ENCODE measurements at places on chromosomes 5 and 9.
A peak's percentile ranks its signal among the peaks of the same experiment; 100 is the strongest.

DNA sequence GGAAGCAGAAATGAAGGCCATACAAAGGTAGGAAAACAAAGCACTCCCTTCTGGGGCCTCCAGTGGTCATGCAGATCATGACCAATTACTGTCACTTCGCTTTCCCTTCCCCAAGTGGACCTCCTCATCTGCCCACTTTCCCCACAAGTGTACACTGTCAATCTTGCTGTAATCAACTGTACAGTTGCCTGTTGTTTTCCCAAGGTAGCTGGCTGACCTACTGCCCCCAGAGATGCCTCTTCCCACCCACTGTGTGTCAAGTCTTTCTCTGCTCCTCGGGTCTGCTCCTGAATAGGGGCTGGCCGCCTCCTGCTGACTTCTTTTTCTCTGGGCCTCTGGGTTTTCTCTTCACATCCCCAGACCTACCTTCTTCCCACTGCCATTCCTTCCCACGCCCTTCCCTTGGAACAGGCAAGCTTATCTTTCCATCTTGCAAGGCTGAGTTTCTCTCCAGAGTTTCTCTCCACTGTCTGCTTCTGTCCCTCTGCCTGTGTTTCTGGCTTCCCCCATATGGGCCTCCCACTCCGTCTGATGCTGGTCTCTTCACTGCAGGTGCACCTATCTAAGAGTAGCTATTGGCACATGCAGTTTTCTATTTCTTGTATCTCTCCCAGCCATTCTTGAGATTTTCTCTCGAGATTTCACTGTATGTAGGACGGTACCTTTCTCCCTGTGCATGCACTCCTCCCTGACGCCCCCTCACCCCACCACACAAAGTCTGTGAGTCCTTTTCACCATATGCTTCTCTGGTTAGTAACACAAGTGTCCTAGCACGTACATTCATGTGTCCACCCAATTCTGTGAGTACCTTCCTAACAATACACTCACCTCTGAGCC is 2.4 kb downstream of the ELL2 start:
- no peak for DNase-seq

- DNase-seq, result no peak
Measured at GRCh38 chr5:39059064-39059463, 15.1 kb downstream of the RICTOR start.

DNA sequence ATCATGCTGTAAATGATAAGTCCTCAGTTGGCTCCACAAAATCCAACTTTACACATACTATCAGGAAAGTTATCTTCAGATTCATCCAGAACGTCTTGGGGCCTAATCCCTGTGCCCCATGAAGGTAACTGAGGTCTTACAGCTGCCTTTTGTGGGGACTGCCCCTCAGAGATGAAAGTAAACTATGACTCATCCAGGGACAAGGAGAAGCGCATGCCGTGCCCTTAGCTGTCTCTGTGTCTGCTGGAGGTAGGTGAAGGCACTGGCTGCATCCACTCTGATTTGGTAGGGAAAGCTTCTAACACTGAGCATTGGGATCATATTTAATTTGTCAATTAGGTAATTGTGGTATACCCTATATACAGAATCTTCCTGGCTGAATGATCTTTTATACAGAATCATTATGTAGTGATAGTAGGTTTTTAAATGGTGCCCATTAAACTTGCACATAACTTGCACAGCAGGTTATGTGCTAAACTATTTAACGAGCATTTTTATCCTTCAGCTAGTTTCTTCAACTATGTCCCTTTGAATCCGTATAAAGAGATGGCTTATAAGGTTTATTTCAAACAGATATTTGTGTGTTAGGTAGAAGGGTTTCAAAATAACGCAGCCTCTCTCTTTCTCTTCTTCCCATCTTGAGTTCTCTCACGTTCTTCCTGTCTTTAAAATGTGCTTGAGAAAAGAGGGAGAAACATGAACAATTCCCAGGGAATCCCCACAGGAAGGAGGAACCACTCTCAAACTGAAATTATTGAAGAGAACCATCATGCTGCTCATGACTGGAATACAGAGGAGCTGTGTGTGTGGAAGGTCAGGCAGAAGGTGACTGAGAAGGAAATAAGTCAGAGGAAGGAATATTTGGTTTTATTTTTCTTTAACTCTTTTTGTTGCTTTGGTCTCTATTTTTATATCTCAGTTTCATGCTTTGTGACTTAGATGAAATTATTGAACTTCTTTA is 250.9 kb downstream of the CD180 start:
- no peak for DNase-seq

DNA sequence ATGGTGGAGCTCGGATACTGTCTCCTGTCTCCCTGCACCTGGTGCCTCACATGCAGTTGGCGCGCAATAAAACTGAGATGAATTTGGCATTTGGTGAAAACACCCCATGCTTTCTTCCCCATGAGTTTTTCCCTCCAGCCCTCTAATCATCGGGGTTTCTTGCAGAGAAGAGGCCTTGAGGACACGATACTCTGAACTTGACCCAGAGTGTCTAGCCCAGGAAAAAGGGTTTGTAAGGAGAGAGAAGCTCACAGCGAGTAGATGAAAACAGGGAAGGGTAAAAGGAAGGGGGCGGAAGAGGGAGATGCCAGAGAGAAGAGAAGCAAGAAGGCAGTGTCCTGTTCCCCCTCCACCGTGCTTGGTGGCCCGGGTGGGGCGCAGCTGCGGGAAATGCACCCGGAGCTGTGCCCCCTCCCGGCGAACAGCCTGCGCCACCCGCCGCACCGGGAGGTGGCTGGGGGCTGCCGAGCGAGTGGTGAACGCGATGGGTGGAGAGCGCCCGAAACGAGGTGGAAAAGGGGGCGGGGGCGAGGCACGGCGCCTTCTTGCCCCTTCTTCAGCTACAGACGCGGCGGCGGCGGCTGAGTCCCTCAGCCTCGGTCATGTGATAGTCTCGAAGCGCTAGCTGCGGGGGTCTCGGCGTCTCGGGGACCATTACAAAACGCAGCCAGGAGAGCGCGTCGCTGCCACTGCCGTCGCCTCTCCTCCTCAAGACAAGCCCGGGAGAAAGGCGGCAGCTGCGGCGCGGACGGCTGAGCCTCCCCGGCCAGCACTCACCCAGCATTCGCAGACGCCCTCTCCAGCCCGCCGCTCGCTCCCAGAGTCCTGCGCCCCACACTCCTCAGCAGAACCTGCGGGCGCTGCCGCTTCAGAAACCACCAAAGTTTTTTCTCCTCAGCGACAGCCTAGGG is 1.1 kb upstream of the FOXB2 start:
- peak; percentile 47 for DNase-seq

- no peak for DNase-seq
Measured at GRCh38 chr5:121988488-121988887, 26.7 kb downstream of the SRFBP1 start.

GRCh38 chr5:90169078-90169477 is 240.5 kb downstream of the CETN3 start:
- DNase-seq, result no peak

DNA sequence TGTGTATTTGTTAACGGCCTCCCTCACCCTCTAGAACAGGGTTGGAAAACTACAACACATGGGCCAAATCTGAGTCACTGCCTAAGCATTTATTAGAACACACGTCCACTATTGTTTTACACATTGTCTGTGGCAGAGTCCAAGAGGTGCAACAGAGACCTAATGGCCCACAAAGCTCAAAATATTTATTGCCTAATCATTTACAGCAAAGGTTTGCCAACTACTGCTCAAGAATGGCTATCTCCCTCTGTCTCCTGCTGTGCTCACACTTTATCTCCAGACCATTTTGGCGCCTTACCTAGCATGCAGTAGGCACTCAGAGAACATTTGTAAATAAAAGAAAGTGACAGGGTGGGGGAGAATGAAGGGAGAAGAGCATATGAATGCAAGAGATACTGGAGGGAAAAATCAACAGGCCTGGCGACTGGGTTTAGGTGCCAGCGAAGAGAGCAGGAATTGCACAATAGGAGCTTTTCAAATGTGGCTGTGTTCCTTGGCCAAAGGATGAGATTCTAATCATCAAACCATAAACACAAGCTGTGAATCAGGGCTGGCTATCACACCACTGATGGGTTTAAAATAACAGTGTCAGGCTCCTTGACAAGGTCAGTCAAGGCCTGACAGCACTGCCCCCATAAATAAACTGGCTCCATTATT is 80.3 kb downstream of the EPB41L4A start:
- DNase-seq, result no peak

- DNase-seq, result no peak
Measured at GRCh38 chr9:93134740-93135444, 841 bp upstream of the NINJ1 start.

DNA sequence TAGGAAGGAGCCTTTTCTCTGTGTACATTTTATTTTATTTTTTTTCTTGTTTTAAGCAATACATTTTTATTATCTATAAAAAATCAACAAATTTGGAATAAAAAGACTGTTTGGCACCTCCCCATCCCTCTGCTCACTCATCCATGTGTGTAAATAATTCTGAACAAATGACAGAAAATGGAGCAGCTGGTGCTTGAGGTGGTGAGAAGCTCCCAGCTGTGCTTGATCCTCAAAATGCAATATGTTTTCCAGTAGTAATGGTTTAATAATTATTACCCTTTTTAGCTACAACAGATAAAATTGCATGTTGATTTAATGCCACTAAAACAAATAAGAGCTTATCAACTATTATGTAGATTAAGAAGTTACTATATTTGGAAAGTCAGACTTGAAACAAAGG is 132.5 kb downstream of the CDH18 start:
- DNase-seq, result no peak
